ENCODE measurements at places on chromosomes 7 and 10.

GRCh38 chr7:114825423-114825951 lies 96.4 kb upstream of the MDFIC start:
- no peak for DNase-seq

DNA sequence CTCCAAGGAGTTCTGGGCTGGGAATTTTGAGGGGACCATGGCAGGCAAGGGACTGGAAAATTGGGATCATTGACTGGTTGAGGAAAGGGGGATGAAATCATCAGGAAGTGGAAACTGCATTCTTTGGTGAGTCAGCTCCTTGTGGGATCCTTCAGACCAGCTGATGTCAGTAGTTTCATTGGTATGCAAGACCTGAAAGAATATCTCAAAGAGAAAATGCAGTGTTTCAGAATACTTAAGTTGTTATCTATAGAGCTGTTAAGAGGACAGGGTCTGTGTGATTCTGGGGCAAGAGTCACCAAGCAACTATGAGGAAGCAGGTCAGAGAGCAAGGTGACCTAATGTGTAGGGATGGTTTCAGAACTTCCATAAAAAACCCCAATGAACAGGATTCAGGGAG lies 595.9 kb upstream of the AUTS2 start:
- DNase-seq: no peak

- DNase-seq: no peak
Observed at GRCh38 chr10:35564341-35564968, 40.7 kb upstream of the GJD4 start.

DNA sequence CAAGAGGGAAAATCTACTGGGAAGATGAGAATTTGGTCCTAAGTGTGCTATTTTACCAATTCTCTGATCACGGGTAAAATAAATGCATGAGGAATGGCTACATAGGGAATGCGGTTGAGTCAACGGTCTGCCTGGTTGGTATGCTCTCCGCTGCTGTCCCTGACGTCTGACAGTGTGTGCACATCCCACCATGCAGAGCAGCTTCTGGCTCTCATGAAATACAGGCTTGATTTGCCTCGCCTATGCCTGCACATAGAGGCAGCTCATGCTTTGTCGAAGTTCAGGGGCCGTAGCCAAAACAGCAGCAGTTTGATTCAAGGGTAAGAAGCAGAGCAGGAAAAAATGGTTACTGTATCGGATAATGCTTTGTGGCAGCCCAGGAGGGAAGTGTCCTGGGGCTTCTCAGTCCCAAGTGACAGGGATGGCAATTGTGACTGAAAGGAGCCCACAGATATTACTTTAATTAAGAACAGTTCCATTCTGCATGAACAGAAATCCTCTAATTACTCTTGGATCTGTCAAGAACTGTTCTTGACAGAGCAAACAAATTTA lies 268.4 kb upstream of the SLC26A5 start:
- no peak for DNase-seq

- DNase-seq: no peak
Observed at GRCh38 chr7:70456719-70457118, 675.2 kb upstream of the GALNT17 start.

GRCh38 chr7:139588632-139589031 lies 65.1 kb downstream of the CLEC2L start:
- no peak for DNase-seq

DNA sequence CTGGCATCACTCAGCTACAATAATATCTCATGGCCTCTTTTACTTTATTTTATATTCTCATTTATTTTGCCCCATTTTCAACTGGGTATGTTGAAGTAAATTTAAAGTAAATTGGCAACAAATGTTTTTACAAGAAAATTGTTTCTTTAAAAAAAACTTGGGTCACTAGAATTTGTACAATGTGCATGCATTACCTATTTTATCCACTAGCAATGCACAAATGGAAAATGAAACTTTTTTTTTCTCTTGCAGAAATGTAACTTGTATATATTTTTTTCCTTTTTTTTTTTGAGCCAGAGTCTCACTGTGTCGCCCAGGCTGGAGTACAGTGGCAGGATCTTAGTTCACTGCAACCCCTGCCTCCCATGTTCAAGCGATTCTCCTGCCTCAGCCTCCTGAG lies 10.3 kb upstream of the H2AZ2 start:
- DNase-seq: no peak

DNA sequence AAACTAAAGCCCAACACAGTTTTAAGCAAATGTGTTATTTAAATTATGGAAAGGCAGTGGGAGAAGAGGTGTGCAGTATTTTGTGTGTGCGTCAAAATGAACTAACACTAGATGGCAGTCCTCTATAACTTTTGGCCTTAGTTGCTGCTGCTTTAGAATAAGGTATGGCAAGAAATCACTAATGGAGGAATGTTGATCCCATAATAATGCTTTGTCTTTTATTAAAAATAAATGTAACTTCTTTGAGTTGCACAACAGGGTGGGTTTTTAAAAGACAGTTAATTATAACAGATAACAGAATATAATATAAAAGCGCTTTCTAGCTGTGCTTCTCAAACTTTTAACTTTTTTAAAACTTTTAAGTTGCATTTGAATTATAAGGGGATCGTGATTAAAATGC lies 56.4 kb downstream of the BBS9 start:
- DNase-seq: peak; percentile 42

DNA sequence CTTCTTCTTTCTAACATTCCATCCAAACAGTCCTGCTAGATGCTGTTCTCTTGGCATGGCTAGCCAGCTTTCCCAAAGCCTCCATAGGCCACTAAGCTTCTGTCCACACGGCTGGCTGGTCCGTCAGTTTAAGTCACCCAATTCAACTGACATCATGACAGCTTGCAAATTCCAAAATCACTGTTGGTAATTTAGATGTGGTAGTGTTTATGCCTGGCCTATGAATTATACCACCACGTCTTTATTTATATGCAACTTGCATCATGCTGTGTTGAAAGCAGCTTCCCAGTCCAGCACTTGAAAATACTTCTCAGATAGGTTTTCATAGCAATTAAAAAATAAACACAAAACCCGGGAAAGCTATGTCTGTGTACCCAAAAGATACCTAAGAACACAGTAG lies 2.2 kb upstream of the VIM start:
- no peak for DNase-seq

DNA sequence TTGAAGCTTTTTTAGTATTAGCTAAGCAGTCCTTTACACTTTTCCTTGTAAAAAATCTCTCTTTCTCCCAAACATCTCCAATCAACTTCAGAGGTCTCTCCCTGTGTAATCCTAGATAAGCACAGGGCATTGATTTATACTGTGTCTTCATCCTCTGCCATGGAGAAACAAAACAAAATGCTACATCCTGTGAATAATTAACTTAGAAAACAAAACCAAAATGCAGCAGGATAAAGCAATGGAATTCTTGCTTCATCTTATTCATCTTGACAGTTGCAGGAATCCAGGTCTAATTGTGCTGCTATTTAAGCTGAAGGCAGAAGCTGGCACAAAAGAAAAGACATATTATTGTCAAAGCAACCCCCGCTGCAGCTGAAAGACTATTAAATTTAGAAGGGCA lies 641.5 kb upstream of the SORCS1 start:
- no peak for DNase-seq

GRCh38 chr10:85544956-85545355 lies 821.6 kb downstream of the GRID1 start:
- no peak for DNase-seq

DNA sequence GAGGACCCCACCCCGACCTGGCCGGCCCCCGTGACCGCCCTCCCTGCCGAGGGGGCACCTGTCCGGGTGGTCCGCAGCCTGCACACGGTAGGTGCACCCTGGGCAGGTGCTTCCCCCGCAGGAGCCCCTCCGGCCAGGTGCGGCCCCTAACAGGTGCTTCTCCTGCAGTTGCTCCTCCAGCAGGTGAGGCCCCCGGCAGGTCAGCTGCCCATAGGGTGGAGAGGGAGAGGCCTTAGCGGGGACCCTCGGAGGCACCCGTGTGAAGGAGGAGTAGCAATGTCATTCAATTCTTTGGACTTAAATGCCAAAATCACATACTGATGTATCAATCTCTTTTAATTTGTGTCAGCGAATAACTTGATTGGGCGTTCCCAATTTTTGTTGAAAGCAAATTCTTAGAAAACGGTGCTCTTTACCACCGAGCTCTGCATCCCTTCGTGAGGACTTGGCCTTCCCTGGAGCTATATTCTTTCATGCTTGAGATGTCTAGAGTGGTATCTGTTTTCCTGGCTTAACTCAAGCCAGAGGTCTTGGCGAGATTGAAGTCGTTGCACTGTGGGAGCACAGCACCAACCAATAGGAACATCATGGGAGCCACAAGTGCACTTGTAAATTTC lies 738 bp upstream of the NCAPG2 start:
- DNase-seq: no peak

GRCh38 chr7:73716318-73716890 lies 3.1 kb downstream of the STX1A start:
- no peak for DNase-seq

DNA sequence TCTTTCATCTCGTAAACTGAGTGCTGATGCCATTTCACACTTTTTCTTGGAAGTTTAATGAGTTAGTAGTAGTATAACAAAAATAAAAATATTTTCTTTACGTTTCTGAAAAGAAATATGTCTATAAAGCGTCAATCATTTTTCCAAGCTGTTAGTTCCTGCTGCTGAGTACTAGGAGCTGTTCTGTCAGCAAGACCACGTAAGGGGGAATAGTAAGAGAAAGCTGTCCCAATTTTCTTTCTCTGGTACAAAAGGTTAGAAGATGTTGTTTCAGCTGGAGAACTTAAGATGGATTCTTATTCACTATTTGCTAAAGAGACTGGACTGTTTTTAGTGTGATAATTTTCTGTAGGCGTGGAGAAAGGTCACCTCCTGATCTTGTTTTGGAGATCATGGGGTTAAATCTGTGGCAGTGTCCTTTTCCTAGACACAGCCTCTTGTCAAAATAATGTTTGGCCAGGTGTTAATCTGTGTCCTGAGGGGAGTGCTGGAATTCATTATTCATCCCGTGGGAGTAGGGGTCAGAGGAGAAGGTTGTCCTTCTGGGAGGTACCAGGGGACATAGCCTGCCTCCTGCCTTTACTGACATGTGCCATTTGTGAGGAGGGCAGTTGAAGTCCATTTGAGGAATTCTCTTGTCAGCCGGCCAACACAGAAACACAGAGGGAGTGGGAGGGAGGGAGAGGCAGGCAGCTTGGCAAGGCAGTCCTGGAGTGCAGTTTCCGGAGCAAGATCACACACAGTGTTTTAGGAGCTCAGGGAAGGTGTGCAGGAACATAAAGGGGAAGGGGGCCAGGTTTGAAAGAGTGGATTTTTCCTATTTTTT lies 368.7 kb downstream of the AUTS2 start:
- DNase-seq: no peak

DNA sequence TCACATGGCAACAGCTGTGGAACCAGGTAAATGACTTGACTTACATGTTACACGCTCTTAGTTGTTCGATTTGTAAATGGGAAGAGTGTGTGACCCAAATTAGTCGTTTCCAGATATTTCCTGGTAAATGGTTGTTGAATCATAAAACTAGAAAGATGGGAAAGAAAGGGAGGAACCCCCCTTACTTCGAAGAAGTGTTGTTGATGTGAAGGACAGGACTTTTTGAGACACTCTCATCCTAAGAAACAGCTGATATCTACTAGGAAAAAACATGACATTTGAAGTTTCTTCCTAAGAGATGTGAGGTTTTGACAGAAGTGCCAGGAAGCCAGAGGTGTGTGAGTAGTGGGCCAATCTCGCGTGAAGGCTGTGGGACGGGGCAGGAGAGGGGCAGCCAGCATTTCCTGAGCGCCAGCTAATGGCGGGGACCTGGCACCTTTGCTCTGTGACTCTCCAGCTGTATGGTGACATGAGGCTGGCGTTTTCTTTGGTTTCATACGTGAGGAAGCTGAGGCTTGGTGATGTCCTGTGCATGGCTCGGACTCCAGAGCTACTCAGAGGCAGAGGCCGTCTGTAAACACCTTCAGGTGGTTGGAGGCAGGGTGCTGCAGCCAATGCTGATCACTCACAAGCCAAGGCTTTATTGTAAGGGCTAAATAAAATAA lies 53.7 kb downstream of the IKZF1 start:
- no peak for DNase-seq

DNA sequence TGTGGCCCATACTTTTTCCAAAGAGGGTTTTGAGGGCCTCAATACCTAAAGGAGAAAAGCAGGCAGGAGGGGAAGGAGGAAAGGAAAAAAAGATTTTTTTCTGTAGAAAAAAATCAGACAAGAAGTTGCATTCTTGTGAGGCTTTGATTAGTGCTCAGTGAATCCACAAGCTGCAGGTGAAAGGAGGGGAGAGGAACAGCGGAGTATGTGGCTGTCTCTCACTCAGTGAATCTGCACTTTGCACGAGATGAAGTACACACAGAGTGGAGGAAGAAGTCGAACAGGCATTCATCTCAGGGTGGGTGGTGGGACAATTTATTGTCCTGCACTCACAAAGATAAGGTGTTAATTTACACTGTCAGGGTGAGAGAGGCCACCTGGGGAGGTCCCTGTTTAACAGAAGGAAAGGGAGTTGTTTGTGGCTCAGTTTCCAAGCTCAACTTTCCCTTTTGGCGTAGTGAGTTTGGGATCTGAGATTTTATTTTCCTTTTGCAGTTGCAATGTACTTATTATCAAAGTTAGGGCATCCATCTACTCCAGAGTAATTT lies 49.0 kb upstream of the VIPR2 start:
- DNase-seq: no peak

GRCh38 chr7:27709137-27710075 lies 30.6 kb upstream of the TAX1BP1 start:
- DNase-seq: no peak

- no peak for DNase-seq
Observed at GRCh38 chr10:125006921-125007426, 65.1 kb downstream of the ZRANB1 start.

GRCh38 chr7:41974870-41975557 lies 262.0 kb downstream of the GLI3 start:
- DNase-seq: no peak

DNA sequence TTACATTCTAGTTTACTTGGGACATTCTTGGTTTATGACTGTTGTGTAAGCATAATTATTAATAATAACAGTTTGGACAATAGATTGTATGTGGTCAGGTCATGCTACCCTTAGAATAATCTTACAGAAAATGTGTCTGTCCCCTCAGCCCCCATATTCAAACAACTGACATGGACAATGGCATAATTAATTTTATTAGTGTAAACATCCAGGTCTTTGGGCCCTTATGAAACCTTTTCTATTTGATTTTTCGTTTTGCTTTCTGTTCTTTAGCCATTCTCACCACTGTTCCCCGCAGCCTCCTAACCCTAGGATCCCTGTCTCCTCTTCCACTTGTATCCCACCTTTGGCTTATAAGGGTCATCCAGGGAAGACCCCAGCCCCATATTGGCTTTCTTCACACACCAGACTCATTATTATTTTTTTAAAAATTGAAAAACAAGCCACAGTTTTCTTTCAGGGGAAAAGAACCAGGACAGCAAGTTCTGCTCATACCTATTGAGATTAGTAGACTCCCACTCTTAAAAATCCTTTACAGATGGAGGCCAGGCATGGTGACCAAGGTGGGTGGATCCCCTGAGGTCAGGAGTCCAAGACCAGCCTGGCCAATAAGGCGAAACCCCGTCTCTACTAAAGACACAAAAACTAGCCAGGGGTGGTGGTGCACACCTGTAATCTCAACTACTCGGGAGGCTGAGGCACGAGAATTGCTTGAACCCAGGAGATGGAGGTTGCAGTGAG lies 11.5 kb downstream of the VIM start:
- no peak for DNase-seq

GRCh38 chr7:118079369-118079768 lies 104.6 kb upstream of the LSM8 start:
- no peak for DNase-seq

GRCh38 chr10:132142396-132143161 lies 44.2 kb upstream of the DPYSL4 start:
- no peak for DNase-seq

- DNase-seq: peak; percentile 39
Observed at GRCh38 chr7:149468208-149468607, 7.3 kb upstream of the ZNF777 start.

- no peak for DNase-seq
Observed at GRCh38 chr10:52221923-52222322, 92.2 kb upstream of the DKK1 start.

All from SHP77 treated with DMSO at 0.1 percent for 48 hours (cell line).